ENCODE measurements at places on chromosomes 5 and 9. TPM values are rescaled to one million over a fixed set of nuclear protein-coding genes. Genes with fewer than 3 reads are reported as not detected.

DNA sequence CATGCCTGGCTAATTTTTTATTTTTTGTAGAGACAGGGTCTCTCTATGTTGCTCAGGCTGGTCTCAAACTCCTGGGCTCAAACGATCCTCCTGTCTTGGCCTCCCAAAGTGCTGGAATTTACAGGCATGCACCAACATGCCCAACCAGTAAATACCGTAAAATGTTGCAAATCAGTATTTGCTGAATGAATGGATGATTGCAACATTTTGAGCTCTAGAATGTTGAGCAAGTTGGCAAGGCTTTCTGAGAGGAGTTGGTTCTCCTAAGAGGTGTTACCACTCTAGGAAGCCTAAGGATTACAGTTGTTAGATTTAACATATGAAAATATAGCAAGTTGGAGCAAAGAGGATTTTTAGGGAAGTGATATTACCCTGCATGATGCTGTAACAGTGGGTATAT lies 15.6 kb upstream of the DMXL1 start:
- no peak for DNase-seq

DNA sequence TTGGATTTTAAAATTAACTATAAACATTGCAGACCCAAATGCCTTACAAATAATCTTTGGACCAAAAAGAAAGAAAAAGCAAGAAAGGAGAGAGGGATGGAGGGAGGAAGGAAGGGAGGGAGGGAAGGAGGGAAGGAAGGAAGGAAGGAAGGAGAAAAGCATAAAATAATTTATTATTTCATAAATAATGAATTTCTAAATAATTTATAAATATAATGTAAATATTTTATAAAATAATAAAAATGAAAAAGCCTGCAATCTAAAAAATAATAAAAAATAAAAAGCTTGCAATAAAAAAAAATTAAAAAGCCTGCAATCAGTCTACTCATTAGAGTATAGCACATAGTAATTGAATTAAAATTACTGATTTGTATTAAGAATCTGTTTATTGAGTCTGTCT lies 614.3 kb downstream of the ISL1 start:
- no peak for DNase-seq

DNA sequence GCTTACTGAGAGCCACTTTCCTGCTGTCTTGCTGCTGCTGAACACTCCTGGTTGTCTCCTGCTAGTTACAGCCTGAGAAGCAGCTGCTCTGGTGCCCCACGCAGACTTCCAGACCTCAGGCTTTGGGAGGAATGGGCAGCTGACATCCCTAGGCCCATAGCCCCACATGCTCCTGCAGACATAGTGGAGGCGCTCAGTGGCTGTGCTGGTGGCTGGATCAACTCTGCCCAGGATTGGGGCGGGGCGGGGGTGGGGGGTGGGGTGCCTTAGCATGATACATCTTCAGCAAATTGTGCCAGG lies 93.9 kb downstream of the DAB2IP start:
- peak; percentile 87 for DNase-seq

The RNF130 gene
- total RNA-seq, result 32.4 TPM

DNA sequence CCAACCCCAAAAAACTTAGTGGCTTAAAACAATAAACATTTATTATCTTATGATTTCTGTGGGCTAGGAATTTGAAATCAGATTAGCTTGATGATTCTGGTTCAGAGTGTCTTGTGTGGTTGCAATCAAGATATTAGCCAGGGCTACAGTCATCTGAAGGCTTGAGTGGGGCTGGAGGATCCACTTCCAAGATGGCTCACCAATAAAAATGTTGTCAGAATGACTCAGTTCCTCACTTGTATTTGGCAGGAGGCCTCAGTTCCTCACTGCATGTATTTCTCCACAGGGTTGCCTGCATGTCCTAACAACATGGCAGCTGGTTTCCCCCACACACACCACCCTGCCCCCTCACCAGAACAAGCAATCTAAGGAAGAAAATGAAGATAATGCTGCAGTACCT lies 98.2 kb upstream of the NIPBL start:
- DNase-seq, result no peak

The PCDHGB3 gene
- total RNA-seq, result 1.8 TPM

The ANKRD20A1 gene
- total RNA-seq, result not detected

The LECT2 gene
- not detected for total RNA-seq

GRCh38 chr9:108439947-108440346 lies 415.8 kb downstream of the ACTL7B start:
- DNase-seq, result no peak

DNA sequence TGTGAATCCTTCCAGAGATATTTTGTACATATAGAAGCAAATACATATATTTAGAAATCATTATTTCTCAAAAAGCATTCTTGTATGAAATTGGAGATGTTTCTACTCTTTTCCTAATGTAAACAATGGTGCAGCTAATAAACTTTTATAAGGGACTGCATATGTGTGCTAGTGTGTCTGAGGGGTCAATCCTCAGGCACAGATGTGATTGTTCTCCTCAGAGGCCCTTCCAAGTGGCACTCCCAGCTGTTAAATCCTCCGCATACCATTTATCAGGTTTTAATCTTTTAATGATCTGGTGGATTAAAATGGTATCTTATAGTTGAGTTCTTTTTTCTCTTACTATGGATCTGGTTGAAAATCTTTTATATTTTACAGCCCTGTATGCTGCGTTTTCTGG lies 5.6 kb upstream of the OMD start:
- no peak for DNase-seq

DNA sequence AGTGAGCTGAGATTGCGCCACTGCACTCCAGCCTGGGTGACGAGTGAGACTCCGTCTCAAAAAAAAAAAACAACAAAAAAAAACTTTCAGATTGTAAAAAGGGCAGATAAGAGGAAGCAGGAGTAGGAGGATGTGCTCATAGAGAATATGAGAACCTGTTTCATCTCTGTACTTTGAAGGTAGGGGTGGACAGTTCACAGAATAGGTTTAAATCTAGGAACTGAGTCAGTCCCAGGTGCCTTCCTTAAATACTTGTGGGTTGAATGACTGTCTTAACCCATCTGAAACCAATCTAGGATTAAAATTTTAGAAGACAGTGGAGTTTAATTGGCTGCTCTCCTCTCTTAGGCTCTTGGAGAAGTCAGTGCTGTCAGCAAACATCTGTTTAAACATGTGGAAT lies 12.4 kb downstream of the POLK start:
- DNase-seq, result peak; percentile 22

DNA sequence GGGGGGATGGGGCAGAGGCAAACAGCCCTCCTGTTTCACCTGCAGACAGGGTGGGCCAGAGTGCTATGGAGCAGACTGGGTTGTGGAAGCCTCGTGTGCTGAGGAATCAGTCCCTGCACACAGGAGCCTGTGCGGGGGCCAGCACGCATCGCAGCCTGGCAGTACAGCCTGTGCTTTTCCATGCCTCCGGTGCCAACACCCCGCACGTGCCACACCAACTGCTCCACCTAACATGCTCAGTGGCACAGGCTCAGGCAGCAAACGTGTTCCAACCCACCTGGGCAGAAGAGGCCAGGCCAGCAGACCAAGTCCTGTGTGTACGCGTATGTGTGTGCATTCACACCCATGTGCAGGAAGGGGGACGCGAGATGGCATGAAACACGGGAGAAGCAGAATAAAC lies 37.4 kb upstream of the FBXW11 start:
- no peak for DNase-seq

- no peak for DNase-seq
These were observed 72.3 kb downstream of the DROSHA start for GRCh38 chr5:31459594-31459993.

The PCDHA4 gene
- 1.2 TPM for total RNA-seq

- no peak for DNase-seq
These were observed 222.4 kb downstream of the DOCK8 start for GRCh38 chr9:437066-437465.
